Liver (tissue), 10 donors: ENCODE measurements at places on chromosomes 16 and 17. TPM values are rescaled to one million over a fixed set of nuclear protein-coding genes. Genes with fewer than 3 reads are reported as not detected.

GRCh38 chr16:69820926-69821541 is 58.9 kb downstream of the WWP2 start:
- DNase-seq: no peak
- H3K4me1 ChIP-seq: peaks cover 8% of the 10 kb centered on the region
- no peaks in the 10 kb centered on the region for H3K36me3 ChIP-seq
- H3K27me3 ChIP-seq: no peaks in the 10 kb centered on the region
- no peak overlapping the region for H3K27ac ChIP-seq
- H3K4me3 ChIP-seq: no peak overlapping the region

GRCh38 chr17:57542510-57542909 is 202.6 kb downstream of the CCDC182 start:
- no peaks in the 10 kb centered on the region for H3K27me3 ChIP-seq
- H3K4me3 ChIP-seq: no peak overlapping the region
- DNase-seq: no peak
- no peaks in the 10 kb centered on the region for H3K4me1 ChIP-seq
- no peaks in the 10 kb centered on the region for H3K36me3 ChIP-seq

- no peak overlapping the region for H3K4me3 ChIP-seq
- H3K4me1 ChIP-seq: peaks cover 69% of the 10 kb centered on the region
- H3K27me3 ChIP-seq: no peaks in the 10 kb centered on the region
- no peaks in the 10 kb centered on the region for H3K36me3 ChIP-seq
- DNase-seq: no peak
These were observed 21.8 kb downstream of the GSE1 start for GRCh38 chr16:85634747-85635544.

- H3K27me3 ChIP-seq: no peaks in the 10 kb centered on the region
- H3K36me3 ChIP-seq: no peaks in the 10 kb centered on the region
- no peak overlapping the region for H3K27ac ChIP-seq
- H3K4me3 ChIP-seq: no peak overlapping the region
These were observed 365.9 kb upstream of the ERCC4 start for GRCh38 chr16:13554005-13554404.

GRCh38 chr17:44464037-44464436 is 39.2 kb downstream of the GPATCH8 start:
- no peaks in the 10 kb centered on the region for H3K4me1 ChIP-seq
- H3K27ac ChIP-seq: no peak overlapping the region
- H3K27me3 ChIP-seq: no peaks in the 10 kb centered on the region
- no peaks in the 10 kb centered on the region for H3K36me3 ChIP-seq

DNA sequence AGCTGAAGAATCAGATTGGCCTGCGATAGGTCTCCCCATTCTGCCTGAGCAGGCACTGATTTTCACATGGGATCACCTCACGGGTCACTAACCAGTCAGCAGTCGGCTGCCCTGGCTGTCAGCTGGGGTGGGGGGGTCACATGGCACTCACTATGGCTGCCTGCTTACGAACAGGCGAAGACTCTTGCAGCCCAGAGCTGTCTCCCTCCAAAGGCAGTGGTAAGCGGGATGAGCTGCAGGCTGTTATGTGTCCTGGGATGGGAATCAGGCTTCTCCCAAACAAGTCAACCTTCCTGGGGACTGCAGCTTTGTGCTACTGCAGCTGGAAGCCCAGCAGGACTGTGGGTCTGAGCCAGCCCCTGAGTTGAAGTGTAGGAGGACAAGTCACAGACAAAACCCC is 29.0 kb upstream of the ADORA2B start:
- H3K36me3 ChIP-seq: no peaks in the 10 kb centered on the region
- H3K4me1 ChIP-seq: peaks cover 5% of the 10 kb centered on the region
- no peak overlapping the region for H3K4me3 ChIP-seq
- H3K27me3 ChIP-seq: no peaks in the 10 kb centered on the region
- H3K27ac ChIP-seq: no peak overlapping the region

- H3K4me3 ChIP-seq: no peak overlapping the region
- H3K4me1 ChIP-seq: no peaks in the 10 kb centered on the region
- H3K27me3 ChIP-seq: no peaks in the 10 kb centered on the region
- no peak overlapping the region for H3K27ac ChIP-seq
- DNase-seq: no peak
- no peaks in the 10 kb centered on the region for H3K36me3 ChIP-seq
These were observed 31.6 kb downstream of the ITGAM start for GRCh38 chr16:31291376-31291775.

- peaks cover 54% of the 10 kb centered on the region for H3K36me3 ChIP-seq
- no peak for DNase-seq
- H3K27ac ChIP-seq: no peak overlapping the region
- H3K4me3 ChIP-seq: no peak overlapping the region
- peaks cover 14% of the 10 kb centered on the region for H3K4me1 ChIP-seq
- no peaks in the 10 kb centered on the region for H3K27me3 ChIP-seq
These were observed 2.1 kb upstream of the DNASE1L2 start for GRCh38 chr16:2233872-2234812.

- no peaks in the 10 kb centered on the region for H3K27me3 ChIP-seq
- no peaks in the 10 kb centered on the region for H3K36me3 ChIP-seq
- H3K4me1 ChIP-seq: no peaks in the 10 kb centered on the region
- DNase-seq: no peak
- no peak overlapping the region for H3K4me3 ChIP-seq
These were observed 30.4 kb upstream of the TAOK1 start for GRCh38 chr17:29359777-29360176.

- H3K36me3 ChIP-seq: no peaks in the 10 kb centered on the region
- DNase-seq: no peak
- H3K27me3 ChIP-seq: no peaks in the 10 kb centered on the region
- peak overlapping the region; percentile 84 for H3K27ac ChIP-seq
- H3K4me1 ChIP-seq: peaks cover 77% of the 10 kb centered on the region
- H3K4me3 ChIP-seq: peak overlapping the region; percentile 47
These were observed 2.6 kb downstream of the NHERF2 start for GRCh38 chr16:2029350-2029749.

DNA sequence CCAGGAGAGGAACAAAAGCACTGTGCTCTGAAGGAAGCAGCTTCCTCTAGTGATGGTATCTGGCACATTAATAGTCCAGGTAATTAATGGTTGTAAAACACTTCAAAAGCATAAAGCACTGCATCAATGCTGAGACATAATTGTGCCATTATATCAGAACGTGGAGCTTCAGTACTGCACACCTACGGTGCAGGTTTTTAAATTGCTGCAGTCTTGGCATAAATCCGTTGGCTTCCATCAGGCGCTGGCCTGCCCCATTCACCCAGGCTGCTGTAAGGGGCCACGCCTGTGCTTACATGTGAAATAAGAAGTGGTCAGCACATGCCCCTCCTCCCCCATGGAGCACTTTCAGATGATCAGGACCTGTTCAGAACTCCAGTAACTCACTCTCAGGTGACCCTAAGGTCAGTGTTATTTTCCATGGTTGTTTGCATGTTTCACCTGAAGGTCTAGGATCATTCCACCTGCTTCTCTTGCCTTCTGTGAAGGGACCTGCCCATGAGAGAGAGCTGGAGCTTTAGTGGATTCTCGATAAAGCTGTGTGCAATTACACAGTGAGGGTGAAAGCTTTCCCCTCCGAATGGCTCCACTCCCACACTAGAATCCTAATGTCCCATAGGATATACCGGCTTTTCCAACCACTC is 345.3 kb downstream of the CA10 start:
- DNase-seq: no peak
- no peak overlapping the region for H3K27ac ChIP-seq
- no peaks in the 10 kb centered on the region for H3K4me1 ChIP-seq
- no peaks in the 10 kb centered on the region for H3K36me3 ChIP-seq
- H3K27me3 ChIP-seq: no peaks in the 10 kb centered on the region

DNA sequence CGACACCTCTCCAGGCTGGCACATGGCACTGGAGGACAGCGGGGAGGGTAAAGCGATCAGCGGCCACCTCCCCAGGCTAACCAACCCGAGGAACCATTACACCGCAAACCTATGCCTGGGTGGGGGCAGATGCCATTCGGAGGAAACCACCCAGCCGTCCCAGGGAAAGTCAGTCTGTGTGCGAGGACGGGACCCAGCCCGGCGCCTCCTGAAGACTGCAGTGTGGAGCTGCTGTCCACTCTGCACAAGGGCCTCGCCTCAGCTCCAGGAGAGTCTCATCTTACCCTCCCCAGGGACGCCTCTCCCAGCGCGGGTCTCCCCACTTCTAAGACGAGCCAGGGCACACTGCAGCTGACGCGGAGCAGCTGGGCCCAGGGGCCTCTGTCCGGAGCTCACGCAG is 8.0 kb downstream of the SLC38A10 start:
- peaks cover 9% of the 10 kb centered on the region for H3K4me1 ChIP-seq
- H3K36me3 ChIP-seq: peaks cover 29% of the 10 kb centered on the region
- H3K27me3 ChIP-seq: no peaks in the 10 kb centered on the region
- no peak overlapping the region for H3K4me3 ChIP-seq
- DNase-seq: no peak

GRCh38 chr16:81241706-81242105 is 3.2 kb downstream of the BCO1 start:
- H3K36me3 ChIP-seq: no peaks in the 10 kb centered on the region
- H3K4me1 ChIP-seq: peaks cover 14% of the 10 kb centered on the region
- H3K27ac ChIP-seq: no peak overlapping the region
- H3K4me3 ChIP-seq: no peak overlapping the region
- no peak for DNase-seq

DNA sequence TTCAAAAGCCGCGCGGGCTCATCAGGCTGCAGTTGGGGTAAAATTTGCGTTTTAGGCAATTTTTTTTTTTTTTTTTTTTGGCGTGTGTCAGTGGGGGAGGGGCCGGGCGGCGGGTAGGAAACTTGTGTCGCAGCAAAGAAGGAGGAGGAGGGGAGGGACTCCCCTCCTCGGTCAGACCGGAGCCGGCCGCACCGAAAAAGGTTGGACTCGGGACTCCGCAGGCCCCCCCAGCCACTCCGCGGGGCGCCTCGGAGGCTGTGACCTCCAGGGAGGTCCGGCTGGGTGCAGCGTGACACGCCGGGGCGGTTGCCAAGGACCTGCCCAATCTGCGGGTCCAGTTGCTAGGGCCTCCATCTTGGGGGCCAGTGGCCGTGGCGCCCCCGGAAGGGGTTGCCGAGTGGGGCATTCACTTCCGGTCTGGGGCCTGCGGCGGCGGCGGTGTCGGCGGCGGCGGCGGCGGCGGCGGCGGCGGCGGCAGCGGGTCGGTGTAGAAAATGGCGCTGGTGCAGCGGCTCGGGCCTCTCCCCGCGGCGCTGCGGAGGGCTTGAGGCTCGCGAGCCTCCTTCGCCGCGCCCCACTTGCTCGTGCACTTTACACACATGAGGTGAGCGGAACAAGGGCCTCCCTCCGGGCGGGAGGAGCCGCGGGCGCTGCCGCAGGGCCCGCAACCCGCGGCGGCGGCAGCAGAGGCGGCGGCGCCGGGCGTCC is at the start of gene TNRC6A:
Gene TNRC6A, plus strand, starts transcription at position 409 of the 708 bp plus-strand sequence. Its CDS starts 191 bp downstream, at position 600.
- peak; percentile 88 for DNase-seq
- peak within 1 kb of the TSS; percentile 99 for H3K4me3 ChIP-seq
- peak within 1 kb of the TSS; percentile 86 for H3K27ac ChIP-seq
- peaks cover 43% of the 10 kb centered on the region for H3K4me1 ChIP-seq
- no peaks in the 10 kb centered on the region for H3K27me3 ChIP-seq
- peaks cover 7% of the 10 kb centered on the region for H3K36me3 ChIP-seq

DNA sequence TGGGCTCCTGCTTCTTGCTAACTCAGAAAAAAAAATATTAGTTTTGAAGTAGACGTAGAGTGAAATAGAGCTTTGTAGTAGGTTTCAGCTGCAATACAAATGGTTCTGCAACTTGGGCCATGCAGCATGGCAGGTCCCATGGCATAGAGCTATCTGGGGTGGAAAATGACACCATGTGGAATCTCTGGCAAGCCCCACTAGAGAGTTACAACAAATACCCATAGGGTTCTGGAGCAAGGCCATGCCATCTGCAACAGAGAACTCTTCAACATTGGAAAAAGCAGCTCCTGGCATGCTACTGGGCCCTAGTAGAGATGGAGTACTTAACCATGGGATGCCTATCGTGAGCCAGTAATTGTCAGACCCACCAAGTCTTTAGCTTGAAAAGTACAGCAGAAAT is 25.3 kb upstream of the RBBP6 start:
- no peaks in the 10 kb centered on the region for H3K27me3 ChIP-seq
- H3K27ac ChIP-seq: no peak overlapping the region
- DNase-seq: no peak
- no peaks in the 10 kb centered on the region for H3K4me1 ChIP-seq

DNA sequence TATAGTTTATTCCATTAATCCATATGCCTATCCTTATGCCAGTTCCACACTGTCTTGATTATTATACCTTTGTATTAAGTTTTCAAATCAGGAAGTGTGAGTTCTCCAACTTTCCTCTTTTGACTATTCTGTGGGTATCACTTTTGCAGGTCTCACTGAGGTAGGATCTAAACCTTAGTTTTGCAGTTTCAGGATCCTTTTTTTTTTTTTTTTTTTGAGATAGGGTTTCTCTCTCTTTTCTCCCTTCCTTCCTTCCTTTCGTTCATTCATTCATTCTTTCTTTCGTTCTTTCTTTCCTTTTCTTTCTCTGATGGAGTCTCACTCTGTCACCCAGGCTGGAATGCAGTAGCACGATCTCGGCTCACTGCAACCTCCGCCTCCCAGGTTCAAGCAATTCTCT is 71.6 kb downstream of the CHD9 start:
- H3K27ac ChIP-seq: no peak overlapping the region
- DNase-seq: no peak
- H3K4me1 ChIP-seq: peaks cover 6% of the 10 kb centered on the region
- no peaks in the 10 kb centered on the region for H3K27me3 ChIP-seq
- H3K36me3 ChIP-seq: no peaks in the 10 kb centered on the region

- H3K4me1 ChIP-seq: peaks cover 2% of the 10 kb centered on the region
- no peak for DNase-seq
- no peaks in the 10 kb centered on the region for H3K27me3 ChIP-seq
- no peak overlapping the region for H3K4me3 ChIP-seq
- no peak overlapping the region for H3K27ac ChIP-seq
- H3K36me3 ChIP-seq: peaks cover 72% of the 10 kb centered on the region
These were observed 39.7 kb downstream of the ABCC6 start for GRCh38 chr16:16183562-16183961.

DNA sequence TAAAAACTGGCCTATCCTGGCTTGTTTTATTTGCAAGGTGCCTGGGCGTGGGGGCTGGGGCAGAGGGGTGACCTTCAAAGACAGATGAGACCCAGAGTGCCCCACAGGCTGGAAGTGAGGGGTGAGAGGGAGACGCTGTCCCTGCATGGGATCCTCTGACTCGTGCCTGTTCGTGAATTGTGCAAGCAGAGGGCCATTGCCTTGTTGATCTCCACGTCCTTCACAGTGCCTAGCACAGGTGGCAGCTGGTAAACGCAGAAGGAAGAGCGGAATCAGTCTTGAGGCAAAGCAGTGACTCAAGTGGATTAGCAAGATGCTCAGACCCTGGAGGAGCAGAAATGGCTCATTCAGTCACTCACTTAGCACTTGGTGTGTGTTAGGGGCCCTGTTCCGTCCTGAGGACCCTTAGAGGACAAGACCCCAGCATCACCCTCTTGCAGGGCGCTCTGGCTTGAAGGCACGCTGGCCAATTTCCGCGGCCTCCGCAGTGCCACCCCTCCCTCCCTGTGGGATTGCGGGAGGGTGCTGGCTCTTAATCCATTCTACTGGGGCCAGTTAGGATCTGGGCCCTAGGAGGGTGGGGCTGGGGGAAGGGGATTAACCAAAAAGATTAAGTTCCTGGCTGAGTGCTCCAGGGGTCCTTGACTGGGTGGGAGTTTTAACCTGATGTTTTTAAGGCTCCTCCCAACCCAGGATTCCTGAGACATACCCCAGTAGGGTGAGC is 151.2 kb downstream of the CCDC182 start:
- H3K27ac ChIP-seq: no peak overlapping the region
- no peak for DNase-seq
- no peaks in the 10 kb centered on the region for H3K4me1 ChIP-seq
- no peaks in the 10 kb centered on the region for H3K36me3 ChIP-seq
- no peaks in the 10 kb centered on the region for H3K27me3 ChIP-seq

- peaks cover 34% of the 10 kb centered on the region for H3K36me3 ChIP-seq
- H3K4me1 ChIP-seq: peaks cover 12% of the 10 kb centered on the region
- no peak overlapping the region for H3K27ac ChIP-seq
These were observed 6.5 kb upstream of the LASP1NB start for GRCh38 chr17:38918916-38919315.

TBC1D26 gene
- not detected for total RNA-seq

C17orf78 gene
- total RNA-seq: not detected

SYNGR3 gene
- total RNA-seq: 0.17 TPM

LAT gene
- total RNA-seq: 1.3 TPM

B4GALNT2 gene
- total RNA-seq: not detected

KRTAP4-6 gene
- not detected for total RNA-seq

NDE1 gene
- 17.3 TPM for total RNA-seq
